ENCODE measurements at places on chromosomes 1 and 21.

DNA sequence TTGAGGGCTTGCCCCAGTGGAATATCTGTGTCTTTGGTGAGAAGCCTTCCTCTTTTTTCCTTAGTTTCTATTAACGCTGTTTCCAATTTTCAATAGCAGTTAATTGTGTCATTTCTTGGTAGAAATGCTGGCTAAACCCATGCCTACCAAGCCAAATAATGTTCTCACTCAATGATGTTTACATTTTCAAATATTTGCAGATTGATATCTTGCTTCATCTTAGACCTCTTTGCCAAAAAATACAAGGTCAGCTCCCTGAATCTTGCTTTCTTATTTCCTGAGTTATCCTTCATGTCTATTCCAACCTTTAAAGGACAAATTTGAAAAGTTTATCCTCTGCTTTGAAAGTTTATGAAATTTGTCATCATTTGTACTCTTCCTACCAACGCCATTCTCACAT, 5.1 kb downstream of the KCNJ15 start:
- DNase-seq = no peak

- no peak for DNase-seq
These were observed 243.0 kb downstream of the PBX1 start for GRCh38 chr1:164801791-164802502.

GRCh38 chr1:175309996-175310395, 117.4 kb upstream of the KIAA0040 start:
- DNase-seq = no peak

DNA sequence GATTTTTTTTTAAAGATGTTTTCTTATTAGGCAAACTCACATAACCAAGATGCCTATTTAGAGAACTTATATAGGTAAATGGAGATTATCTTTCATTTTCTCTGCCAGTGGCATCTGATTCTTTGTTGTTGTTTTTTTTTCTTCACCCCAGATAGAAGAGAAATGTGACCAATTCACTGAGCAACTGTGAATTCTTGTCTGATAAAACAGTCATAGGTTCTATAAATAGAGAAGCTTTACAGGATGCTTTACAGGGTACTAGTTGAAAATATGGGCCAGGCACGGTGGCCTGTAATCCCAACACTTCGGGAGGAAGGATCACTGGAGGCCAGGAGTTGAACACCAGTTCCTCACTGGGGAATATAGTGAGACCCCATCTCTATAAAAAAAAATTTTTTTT, 50.7 kb upstream of the LAMC2 start:
- no peak for DNase-seq

DNA sequence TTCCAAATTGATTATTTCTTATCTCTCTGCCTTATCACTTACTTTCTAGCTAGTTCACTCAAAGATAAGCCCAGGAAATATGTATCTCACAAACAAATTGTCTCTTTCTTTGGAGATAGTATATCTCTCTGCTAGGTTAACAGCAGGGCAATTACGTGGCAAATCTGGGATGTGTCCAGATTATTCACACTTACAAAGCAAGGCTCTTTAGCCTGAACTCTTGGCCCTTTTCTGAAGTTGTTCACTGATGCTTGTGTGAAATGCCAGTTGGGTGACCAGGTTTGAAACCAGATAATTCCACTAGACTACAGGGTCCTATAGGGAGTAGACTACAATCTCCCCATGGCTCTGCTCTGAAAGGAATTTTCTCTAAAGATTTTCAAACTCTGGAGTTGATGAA, 30.8 kb upstream of the FAM78B start:
- DNase-seq = no peak

DNA sequence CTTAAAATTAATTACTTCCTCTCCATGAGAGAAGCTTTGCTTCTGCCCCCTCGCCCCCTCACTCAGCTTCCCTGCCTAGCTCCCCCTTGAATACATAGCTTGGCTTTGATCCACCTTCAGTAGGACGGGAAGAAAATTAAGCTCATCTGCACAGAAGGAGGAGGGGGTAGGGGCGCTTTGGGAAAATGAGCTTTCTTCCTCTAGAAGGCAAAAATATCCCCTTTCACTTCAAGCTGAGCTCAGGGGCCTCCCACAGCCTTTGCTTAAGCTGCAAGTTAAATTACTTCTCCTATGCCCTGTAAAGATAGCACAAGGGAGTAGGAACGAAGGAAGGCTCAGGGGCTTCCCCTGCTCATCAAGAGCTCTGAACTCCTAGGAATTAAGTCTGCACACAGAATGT, 65.2 kb upstream of the GOLT1A start:
- no peak for DNase-seq

DNA sequence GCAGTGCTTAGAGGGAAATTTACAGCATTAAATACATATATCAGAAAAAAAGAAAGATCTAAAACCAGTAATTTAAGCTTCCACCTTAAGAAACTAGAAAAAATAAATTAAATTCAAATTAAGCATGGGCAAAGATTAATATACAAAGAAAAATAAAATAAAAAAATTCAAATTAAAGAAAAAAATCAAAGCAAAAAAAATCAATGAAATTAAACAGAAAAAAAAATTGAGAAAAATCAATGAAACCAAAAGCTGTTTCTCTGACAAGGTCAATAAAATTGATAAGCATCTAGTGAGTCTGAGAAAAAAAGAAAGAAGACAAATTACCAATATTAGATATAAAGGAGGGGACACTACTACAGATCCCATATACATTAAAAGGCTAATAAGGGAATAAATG, 26.0 kb downstream of the GNG12 start:
- DNase-seq = no peak

GRCh38 chr1:83741770-83742169, 257.2 kb downstream of the TTLL7 start:
- no peak for DNase-seq

DNA sequence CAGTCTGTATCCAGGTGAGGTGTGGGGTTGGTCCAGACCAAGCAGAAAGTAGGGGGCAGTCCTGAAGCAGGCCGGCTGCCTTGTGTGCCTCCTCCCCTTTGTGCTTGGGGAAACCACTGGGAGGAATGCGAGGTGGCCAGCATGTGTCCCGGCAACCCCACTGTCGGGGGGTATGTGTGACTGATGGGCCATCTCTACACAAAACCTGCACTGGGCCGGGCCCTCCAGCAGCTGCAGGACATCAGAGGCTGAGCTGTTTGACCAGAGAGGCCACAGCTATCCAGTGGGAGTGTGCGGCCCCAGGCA, 33.3 kb downstream of the TMEM51 start:
- DNase-seq = no peak

- DNase-seq = no peak
These were observed 133.8 kb downstream of the CAMTA1 start for GRCh38 chr1:6918925-6919511.

DNA sequence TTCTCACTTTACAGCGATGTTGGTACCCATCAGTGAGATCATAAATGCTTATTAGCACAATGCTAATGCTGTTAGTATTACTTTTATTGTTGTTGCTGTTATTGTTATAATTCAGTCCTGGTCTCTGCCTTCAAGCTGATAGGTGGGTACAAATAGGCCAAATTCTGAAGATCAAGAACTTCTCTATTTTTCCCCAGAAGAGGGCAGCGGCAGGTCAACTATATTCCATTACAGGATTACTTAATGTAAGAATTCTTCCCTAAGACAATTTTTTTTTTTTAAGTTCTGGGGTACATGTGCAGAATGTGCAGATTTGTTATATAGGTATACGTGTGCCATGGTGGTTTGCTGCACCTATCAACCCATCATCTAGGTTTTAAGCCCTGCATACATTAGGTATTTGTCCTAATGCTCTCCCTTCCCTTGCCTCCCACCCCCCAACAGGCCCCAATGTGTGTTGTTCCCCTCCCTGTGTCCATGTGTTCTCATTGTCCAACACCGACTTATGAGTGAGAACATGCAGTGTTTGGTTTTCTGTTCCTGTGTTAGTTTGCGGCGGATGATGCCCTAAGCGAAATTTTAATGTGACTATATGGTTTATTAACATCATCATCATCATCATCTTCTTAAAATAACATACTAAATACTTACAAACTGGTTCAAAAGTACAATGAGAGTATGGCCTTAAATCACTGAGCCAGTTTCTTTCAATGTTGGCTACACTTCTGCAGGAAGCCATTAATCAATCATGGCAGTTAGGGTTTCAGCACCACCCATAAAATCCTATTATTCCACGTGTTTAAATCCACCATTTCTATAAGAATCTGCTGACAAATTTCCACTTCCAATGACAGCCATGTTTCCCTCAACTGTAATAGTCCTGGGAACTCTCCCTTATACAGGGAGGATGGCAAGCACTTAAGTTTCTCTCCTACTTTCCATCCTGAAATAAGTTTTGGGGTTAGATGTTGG, 19.2 kb downstream of the SLC19A2 start:
- DNase-seq = no peak

DNA sequence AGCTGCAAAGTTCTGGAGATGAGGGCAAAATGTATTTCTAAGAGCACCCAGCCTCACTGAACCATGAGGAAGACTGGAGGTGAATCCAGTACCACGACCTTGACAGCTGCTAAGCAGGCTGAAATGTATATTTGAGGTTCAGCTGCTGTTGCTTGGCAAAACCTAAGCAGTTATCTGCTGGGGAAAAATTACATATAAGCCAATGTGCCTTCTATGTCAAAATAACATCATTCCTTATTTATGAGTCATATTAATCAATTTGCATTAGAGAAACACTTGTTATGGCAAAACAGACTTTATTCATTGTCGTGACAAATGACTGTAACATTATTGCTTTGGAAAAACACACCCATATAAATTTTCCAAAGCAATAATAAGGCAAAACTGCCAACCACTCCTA, 560.5 kb upstream of the NR5A2 start:
- DNase-seq = no peak

DNA sequence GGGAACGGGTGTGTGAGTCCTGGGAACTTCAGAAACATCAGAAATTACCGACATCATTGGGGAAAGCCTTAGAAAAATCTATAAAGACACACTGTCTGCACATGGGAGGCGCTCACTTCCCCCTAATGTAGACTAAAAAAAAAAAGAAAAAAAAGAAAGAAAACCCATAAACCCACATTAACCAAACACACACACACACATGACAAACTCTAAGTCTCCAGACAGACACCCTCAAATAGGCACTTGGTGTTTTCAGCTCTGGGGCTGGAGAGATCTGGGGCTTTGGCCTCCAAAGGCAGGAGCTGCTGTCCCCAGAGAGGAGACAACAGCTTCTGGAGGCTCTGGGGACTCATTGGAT, 13.2 kb upstream of the SDHB start:
- DNase-seq = no peak

DNA sequence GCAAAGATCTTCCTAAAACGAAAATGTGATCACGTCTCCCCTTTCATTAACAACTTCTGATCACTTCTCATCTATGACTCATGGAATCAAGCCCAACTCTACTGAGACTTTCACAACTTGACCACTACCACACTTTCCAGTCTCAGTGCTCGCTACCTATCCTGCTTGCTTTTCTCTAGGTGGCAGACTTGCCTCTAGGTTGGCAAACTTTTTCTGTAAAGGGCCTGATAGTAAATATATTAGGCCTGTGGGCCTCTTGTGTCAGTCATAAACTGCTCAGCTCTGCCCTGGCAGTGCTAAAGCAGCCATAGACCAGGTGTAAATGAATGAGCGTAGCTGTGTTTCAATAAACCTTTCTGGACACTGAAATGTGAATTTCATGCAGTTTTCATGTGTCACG, 21.5 kb upstream of the HMGB4 start:
- DNase-seq = no peak

DNA sequence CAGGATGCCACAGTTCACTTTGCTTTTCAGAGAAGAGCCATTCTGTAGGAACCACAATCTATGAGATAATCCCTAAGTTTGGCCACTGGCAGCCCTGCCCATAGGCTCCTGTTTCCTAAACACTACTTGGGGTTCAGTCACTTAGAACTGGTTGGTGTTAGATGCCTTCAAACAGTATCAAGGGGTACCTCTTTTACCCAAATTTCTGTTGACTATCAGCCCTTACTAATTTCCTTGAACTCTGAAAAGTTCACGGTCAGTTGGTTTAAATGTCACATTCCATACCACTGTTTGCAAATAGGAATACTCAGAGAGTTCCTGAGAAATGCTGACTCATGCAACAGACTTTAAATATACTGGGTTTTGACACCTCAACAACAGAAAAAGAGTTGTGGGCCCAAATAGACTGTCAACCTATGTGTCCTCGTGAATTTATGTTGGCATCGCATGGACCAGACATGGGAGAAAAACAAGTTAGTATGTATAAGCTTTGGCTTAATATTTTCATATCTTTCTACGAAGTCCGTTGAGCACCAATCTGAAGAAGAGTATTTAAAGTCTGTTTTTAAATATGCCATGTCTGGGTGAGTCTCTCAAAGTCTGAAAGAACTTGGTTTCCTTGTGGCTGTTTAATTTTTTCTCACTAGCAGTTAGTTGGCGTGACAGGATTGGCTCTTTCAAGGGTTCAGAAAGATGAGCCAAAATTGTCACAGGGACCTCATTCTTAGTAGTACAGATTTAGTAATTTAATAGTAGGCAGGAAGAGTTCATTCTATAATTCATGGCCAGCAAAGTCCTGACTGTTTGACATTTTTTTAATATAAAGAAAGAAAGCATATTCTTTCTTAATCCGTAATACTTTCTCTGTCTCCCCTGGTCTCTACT, 56.5 kb upstream of the ZNF326 start:
- DNase-seq = no peak

DNA sequence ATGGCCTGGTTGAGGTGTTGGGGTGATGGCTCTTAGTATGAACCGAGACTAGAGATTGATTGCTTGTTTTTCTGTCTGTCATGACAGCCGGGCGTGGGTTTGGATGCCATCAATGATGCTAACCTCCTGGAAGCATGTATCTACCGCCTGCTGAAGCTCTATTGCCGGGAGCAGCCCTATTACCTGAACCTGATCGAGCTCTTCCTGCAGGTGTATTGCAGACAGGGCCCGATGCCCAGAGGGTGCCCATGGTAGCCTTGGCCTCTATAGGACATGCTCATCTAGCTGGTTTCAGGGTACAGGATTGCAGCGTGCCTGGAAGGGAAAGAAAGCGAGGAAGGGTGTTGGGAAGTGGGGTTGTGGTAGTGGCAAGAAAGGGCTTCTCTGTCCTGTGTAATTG, 2.6 kb upstream of the RUSC1 start:
- DNase-seq = no peak

DNA sequence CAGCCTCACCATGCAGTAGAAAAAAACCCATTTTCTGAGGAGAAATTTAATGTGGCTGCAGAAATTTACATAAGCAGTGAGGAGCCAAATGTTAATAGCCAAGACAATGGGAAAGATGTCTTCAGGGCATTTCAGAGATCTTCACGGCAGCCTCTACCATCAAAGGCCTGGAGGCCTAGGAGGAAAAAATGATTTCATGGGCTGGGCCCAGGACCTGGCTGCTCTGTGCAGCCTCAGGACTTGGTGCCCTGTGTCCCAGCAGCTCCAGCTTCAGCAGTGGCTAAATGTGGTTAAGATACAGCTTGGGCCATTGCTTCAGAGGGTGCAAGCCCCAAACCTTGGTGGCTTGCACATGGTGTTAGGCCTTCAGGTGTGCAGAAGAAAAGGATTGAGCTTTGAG, 48.0 kb upstream of the PDE4B start:
- no peak for DNase-seq

- DNase-seq = no peak
These were observed 127.9 kb downstream of the GLUL start for GRCh38 chr1:182263706-182264105.

GRCh38 chr1:222618880-222619596, 1.1 kb downstream of the MIA3 start:
- DNase-seq = no peak
